ENCODE measurements at places on chromosomes 7 and 10.

GRCh38 chr7:50267525-50268041 lies 36.9 kb upstream of the IKZF1 start:
- no peak for DNase-seq

- no peak for DNase-seq
These were observed 140.6 kb downstream of the TMEM168 start for GRCh38 chr7:112649560-112649959.

DNA sequence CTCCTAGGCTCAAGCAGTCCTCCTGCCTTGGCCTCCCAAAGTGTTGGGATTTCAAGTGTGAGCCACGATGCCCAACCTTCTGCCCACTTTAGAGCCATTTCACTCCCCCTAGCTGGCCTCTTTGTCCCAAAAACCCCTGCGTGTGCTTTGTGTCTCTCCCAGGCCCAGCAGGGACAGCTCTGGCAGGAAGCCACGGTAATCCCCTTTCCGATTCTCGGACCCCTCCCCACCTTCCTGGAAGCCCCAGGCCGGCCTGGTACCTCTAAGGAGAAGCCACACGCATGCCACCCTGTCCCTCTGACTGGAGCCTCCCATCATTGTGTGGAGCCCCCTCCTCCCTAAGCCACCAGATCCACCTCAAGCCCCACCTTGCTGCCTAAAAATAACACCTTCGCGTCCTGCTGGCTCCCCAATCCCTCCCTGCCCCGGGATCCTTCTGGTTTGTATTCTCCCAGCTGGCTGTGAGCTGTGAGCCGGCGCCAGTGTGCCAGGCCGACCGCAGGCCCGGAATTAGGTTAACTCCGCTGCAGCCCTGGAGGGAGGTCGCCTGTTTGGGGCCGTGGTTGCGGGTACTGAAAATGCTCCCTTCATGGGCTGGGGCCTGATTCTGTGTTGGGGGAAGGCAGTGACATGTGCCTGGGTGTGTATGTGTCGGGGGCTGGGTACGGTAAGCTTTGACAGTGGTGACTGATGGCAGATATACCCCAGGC lies 16.4 kb upstream of the SRRM3 start:
- DNase-seq: no peak

GRCh38 chr7:70229242-70229641 lies 631.0 kb downstream of the AUTS2 start:
- no peak for DNase-seq

GRCh38 chr7:106773228-106773627 lies 91.9 kb upstream of the PIK3CG start:
- DNase-seq: no peak

DNA sequence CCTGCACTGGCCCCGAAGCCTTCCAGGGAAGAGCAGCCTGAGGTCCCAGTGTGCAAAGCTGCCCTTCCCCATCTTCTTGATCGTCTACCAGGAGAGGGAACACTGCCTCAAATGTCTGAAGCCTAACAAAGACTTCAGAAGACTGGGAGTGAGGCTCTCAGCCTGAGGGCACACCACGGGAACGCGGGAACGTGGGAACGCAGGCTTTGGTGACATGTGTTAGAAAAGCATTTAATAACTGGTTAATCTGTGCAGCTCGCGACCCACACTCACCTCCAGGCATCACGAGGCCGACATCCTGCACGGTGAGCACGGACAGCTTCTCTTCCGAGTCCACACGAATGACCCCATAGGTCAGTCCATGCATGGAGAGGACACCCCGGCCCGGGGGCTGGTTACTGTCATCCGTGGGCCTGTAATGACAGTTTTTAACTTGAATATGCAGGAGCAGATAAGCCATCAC lies 234.0 kb downstream of the ZMYND11 start:
- no peak for DNase-seq

DNA sequence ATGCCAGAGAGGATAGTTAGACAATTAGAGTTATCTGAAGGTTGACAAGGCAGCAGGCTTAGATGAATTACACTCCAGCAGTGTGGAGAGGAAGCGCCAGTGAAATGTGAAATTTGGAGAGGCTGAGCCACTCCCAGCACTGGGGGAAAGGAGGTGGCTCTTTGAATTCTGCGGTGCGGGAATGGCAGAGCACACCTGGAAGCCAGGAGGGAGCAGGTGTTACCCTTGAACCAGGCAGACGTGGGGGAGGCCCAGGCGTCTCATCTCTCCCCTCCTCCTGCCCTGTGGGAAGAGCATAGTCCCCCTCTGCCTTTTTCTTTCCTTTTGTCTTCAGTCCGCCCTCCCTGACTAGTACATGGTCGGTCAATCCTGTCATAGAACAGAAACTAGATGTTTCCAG lies 203.1 kb downstream of the DPP6 start:
- no peak for DNase-seq

DNA sequence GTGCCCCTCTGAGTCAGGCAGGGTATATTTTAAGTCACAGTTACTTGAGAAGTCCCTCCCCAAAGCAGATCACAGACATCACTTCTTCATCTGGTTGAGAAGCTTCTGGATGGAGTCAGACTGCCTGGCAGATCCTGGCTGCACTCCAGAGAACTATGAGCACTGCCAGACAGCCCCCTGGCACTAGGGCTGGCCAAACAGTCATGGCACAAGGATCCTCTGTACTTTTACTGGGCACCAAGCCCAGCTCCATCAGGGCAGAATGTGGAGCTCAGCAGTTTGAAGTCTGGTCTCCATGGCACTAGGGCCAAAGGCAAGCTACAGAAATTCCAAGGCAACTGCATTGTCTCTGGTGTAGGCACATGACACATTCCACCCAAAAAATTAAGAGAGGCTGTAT lies 162.1 kb downstream of the NRG3 start:
- no peak for DNase-seq

DNA sequence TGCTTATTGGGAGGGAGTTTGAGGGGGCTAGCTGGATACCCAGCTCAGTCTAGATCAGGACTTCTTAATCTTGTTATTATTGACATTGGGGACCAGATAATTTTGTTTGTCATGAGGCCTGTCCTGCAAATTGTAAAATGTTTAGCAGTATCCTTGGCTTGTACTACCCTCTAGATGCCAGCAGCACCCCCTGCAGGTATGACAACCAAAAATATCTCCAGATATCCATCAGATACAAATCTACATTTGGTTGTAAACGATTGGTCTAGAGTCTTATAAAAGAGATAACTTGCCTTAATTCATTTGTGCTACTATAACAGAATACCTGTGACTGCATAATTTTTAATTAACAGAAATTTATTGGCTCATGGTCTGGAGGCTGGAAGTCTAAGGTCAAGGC lies 1232.2 kb downstream of the XPNPEP1 start:
- no peak for DNase-seq

DNA sequence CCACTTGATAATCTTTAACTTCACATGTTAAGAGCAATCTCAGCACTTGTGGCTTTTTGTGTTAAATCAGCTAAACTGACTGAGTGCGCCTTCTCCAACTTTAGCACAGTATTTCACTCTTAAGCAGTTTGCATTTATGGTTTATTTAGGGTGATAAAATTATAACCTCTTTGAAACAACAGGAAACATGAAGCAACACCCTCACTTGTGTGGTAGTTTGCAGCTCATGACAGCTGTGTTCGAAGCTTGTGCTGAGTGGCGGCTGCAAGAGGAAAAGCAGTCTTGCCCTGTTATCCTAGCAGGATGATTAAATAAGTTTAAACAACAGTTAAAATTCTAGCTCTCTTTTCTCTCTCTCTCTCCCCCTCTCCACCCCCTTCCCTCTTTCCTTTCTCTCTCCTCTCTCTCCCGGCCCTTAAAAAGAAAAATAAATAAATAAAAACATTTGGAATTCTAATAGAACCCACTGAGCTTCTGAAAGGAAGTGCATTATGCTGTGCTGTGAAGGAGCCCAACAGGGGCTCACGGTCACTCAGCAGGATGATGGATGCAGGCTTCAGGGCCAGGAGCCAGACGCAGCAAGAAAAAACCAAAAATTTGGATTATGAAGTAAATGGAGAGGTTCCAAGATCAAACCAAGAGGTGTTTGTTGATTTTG lies 25.2 kb downstream of the OGDH start:
- DNase-seq: peak; percentile 72

- no peak for DNase-seq
These were observed 21.8 kb upstream of the YWHAG start for GRCh38 chr7:76380623-76380966.

- DNase-seq: no peak
These were observed 173.2 kb upstream of the MTPN start for GRCh38 chr7:136150311-136150710.

- DNase-seq: no peak
These were observed 21.7 kb downstream of the LARP4B start for GRCh38 chr10:909831-910230.

DNA sequence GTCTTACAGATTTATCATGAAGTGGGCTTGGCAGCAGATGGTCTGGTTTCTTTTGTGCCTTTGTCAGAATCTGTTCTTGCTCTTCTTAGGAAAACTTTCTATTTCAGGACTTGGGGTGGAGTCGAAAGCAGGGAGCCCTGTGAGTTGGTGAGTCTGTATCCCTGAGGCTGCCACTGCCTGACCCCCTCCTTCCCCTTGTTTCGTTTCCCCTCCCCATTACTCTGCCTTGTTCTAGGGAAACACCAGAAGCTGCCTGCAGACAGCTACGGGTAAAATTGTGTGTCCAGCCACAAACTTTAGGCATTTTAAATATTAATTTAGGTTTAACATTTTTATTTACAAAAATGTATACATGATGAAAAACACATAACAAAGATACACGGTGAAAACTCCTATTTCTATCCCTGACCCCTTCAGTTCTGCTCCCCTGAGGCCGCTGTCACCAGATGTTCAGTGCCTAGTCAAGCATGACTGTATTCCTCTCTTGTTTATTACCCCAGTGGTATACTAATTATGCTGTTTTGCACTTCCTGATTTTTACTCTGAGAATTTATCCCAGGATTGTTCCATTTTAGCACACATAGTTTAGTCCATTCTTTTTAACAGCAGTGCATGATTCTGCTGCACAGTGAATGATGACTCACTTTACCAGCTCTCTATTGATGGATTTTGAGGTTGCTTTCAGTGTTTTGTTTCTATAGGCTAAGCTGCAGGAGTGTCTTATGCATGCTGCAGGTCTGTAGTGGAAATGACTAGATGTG lies 9.1 kb downstream of the TSPAN14 start:
- no peak for DNase-seq

GRCh38 chr10:11721806-11722205 lies 20.4 kb upstream of the ECHDC3 start:
- no peak for DNase-seq

DNA sequence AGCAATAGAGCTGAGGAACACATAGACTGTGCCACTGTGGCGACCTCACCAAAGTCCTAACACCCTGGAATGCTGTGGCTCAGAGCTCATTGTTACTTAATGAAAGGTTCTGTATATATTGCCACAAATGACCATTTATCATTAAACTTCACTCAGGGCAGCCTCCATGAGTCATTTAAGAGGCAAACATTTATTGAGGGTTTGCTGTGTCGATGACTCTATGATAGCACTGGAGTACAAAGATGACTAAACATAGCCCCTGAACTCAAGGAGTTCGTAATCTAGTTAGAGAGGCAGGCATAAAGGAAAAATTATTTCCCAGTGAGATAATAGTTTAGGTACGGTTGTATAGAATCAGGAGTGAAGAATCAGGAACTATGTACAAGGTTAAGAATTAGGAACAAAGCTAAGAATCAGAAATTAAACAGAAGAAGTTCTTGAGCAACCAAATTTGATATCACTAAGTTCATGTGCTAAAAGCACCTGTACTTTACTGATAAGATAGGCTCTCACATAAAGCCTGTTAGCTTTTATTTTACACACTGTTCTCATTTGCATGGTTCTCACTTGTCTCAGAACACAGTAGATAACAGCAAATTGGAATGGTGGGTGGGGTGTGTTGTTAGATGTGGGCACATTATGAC lies 7.9 kb downstream of the ENTPD7 start:
- DNase-seq: no peak

GRCh38 chr10:15141136-15142054 lies 27.1 kb downstream of the NMT2 start:
- DNase-seq: no peak

GRCh38 chr7:141166926-141167325 lies 93.1 kb downstream of the TMEM178B start:
- no peak for DNase-seq

- no peak for DNase-seq
These were observed 8.1 kb downstream of the PLPP4 start for GRCh38 chr10:120465138-120465537.

- DNase-seq: peak; percentile 6
These were observed 411 bp downstream of the BCCIP start for GRCh38 chr10:125823663-125824251.

DNA sequence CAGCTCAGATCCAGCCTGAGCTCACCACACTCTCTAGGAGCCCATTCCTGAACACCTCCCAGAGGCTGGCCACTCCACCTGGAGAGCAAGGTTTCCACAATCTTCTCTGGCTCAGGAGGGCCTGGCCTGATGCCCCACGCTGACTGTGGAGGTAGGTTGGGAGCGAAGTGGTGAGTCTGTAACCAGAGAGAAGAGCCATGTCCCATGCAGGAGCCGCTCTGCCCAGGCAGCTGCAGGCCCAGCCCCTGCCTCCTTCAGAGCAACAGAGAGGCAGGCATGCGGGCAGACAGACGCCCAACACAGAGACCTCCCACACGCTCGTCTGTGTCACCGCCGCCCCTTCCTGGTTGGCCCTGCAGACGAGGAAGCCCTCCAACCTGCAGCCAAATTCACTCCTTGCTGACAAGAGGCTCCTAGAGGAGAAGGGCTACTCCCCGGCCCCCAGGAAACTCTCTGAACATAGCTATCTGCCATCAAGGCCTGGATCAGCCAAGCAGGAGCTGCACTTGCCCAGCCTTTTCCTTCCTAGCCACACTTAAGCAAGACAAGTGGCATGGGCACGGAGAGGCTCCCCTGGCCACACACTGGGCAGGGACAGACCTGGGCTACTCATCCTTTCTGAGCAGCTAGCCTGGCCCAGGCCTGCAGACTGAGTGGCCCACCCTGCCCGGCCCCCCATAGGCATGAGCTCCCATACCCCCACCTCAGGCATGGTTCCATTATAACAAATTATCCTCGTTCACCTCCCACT lies 101.9 kb downstream of the GRID1 start:
- DNase-seq: no peak

- no peak for DNase-seq
These were observed 180.8 kb upstream of the CDK1 start for GRCh38 chr10:60597513-60597912.

- DNase-seq: no peak
These were observed 289.3 kb downstream of the GRID1 start for GRCh38 chr10:86077271-86077670.

DNA sequence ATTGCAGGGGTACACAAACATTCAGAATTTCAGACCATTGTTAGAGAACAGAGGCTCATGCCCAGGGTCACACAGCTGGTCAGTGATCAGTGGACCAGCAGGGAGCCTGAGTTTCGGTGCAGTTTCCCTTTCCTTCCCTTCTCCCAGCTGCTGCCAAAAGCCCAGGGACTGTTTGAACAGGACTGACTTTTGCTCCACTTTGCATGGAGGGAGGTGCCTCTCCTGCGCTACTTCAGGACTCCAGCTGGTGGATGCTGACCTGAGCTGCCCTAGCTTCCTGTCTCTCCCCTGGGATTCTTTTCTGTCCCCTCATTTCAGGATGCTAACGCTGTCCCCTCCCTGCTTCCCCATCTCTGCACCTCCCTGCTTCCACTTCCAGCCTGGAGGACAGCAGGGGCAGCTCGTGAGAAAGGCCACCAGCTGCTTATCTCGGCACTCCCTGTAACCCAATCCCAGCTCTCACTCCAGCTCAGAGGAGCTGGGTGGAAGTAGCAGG lies 14.5 kb downstream of the SH2D4B start:
- no peak for DNase-seq

Data from CD4-positive, alpha-beta T cell treated with Interleukin-12 subunit alpha and Interleukin-12 subunit beta, for 1 hour (primary cell).